ENCODE measurements at places on chromosomes 12 and 14.

- no peak for DNase-seq
These were observed 66.8 kb upstream of the CFL2 start for GRCh38 chr14:34781242-34781641.

DNA sequence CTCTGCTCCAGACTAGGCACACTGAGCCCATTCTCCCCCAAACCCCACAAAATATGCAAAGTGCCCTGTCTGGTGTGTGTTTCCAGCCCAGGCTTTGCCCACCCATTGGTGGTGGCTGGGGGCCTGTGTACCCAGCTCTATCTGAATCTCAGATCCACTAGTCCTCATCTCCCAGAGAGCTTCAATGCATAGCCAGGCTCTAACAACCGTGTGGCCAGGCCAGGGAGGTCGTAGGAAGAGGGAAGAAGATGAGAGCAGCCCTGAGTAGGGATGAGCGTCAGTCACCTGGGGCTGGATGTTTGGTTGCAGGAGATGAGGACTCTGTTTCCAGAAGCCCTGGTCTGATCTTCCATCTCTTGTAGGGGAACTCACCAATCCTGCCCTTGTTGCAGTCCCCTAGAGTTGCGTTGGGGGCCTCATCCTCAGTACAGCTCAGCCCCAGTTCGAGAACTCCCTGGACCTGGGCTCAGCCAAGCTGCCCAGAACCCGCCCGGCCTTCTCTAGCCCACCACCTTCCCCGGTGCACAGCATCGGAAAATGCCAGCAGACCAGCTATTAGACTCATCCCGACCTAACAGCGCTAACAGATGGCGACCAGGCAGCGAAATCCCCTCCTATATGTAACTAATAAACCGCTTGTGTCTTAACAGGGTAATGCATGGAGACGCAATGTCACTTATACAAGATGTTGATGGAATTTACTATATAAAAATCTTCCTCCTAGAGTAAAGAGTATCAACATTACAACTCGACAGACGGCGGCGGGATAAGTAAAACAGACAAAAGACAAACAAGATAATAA, 3.2 kb upstream of the LHX5 start:
- no peak for DNase-seq

DNA sequence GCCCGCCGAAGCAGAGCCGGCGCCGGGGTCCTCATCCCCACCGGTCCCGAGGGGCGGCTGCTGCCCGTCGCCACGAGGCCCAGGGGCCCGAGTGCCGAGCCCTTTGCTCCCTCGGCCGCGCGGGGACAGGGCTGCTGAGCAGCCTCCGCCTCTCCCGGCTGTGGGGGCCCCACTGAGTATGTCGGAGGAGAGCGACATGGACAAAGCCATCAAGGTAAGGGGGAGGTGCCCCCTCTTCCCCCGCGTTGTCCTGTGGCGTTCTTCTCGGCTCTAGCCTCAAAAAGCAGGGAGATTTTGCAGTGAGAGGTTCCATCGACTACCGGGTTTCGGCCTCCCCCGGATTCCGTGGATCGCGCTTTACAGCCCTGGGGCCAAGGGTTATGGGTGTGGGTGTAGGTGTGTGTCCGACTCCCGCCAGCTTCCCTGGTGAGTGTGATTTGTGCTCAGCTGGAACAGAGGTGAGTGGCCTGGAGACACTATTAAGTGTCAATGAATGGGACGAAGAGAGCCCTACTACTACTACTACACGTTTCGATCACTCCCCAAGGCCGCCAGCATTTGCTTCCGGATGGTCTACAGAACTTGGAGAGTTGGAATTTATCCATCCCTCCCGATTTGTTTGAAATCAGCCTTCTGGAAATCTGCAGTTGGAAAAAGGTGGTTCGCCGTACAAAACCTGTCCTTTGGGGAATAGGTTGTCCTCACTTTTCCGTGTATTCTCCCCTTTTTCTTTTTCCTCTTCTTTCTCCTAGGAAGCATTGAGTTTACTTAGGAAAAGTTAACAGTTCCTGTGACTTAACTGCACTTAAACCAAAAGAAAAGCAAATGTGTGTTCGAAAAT, 748 bp downstream of the MAPKAPK5 start:
- DNase-seq: no peak

GRCh38 chr14:70600382-70601157, at the start of gene MED6:
Gene MED6 (minus strand): TSS chr14:70600655. CDS start chr14:70600637, 18 bp downstream.
- DNase-seq: peak; percentile 91

- DNase-seq: no peak
These were observed 55.0 kb downstream of the TMX1 start for GRCh38 chr14:51294951-51295525.

DNA sequence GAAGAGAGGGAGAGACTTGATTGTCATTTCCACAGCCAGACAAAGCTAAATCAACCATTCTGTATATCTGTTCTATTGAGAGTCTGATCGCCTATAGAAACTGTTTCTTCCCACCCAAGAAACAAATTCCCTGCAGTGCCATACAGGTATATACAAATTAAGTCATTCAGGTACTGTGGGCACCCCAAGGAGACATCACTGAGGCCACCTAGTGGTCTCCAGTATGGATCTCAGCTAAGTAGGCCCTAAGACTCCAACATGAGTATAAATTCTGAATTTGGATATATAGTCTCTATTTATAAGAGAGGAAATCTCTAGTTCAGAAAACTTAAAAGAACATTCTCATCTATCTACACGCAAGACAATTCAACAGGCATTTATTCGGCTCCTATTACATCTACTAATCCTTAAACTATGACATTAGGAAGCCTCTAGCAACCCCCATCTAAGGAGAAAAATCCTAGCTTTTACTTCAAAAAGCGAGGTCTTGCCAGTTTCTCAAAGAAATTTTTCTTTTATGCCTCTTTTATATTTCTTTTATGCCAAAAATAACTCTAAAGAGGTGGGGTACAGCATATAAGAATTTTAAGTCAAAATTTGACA, 62.6 kb downstream of the DCAF5 start:
- DNase-seq: no peak

GRCh38 chr14:53391156-53391555, 238.0 kb upstream of the DDHD1 start:
- DNase-seq: no peak

DNA sequence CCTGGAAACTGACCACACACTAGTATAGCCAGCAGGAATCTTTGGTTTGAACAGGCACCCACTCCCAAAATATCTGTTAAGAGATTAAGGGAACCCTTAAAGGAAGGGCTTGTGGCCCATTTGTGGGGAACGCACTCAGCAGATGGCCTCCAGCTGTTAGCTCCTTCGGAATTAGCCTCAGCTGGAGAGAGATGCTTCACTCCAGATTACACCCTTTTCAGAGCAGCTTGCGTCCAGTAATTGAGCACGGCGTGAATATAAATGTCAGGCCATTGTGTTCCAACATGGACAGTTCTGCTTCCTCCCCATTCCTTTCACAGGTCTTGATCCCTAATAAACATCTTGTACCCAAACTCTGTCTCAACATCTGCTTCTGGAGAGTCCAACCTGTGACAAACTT, 397.8 kb downstream of the SEC23A start:
- DNase-seq: no peak

DNA sequence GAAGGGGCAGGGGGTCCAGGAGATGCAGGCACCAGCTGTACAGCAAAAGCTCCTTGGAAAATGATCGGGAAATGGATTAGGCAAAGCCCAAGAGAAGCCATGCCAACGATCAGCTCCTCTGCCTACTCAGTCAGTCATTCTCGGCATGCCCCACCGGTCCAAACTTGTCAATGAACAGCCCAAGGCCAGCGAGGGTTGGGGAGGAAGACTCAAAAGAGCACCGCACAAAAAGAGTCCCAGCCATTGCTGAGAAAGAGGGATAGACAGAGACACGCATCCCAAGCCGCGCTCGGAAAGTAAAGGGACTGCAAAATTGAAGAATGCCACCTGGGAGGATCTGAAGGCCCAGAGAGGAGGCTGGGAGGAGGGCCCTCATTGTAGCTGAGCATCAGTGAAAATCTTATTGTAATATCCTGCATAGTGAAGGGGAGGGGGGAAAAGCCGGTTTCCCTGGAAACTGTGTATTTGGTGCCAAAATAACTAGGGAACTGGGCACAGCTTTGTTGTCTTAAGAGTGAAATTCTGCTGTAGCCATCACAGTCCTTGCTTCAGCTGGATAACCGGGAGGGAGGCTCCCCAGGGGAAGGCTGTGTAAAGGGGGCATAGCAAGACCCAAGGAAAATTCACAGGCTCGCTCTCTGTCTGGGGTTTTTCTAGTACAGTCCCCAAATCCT, 4.7 kb downstream of the KDM2B start:
- DNase-seq: no peak

GRCh38 chr14:99363616-99364290, 91.8 kb upstream of the BCL11B start:
- no peak for DNase-seq

GRCh38 chr12:45342171-45342570, 126.3 kb downstream of the ANO6 start:
- DNase-seq: no peak

GRCh38 chr14:103630364-103631108, 1.5 kb downstream of the KLC1 start:
- DNase-seq: no peak

- no peak for DNase-seq
These were observed 38.6 kb downstream of the CCDC88C start for GRCh38 chr14:91378930-91379578.

GRCh38 chr14:74605531-74606223, 6.4 kb downstream of the LTBP2 start:
- DNase-seq: no peak

DNA sequence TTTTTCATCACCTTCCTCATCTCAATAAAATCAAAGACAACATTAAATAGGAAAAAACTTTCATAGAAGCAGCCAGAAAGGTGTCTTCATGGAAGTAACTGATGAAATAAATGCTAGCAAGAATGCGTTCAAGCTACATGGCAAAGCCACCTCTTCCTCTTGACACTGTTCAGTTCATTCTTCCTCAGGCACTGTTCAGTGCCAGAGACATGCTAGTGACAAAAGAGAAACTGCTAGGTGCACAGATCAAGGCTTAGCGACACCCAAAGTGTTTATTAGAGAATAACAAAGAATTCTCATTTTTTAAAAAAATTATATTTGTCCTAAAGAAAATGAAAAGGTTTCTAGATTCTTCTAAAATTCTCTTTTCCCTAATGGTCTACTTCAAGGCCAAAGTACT, 7.2 kb downstream of the SLC11A2 start:
- DNase-seq: no peak

GRCh38 chr12:57766464-57767304, at the start of gene CYP27B1:
Gene CYP27B1 (minus strand): TSS chr12:57767078. CDS start chr12:57767041, 37 bp downstream.
- DNase-seq: no peak

DNA sequence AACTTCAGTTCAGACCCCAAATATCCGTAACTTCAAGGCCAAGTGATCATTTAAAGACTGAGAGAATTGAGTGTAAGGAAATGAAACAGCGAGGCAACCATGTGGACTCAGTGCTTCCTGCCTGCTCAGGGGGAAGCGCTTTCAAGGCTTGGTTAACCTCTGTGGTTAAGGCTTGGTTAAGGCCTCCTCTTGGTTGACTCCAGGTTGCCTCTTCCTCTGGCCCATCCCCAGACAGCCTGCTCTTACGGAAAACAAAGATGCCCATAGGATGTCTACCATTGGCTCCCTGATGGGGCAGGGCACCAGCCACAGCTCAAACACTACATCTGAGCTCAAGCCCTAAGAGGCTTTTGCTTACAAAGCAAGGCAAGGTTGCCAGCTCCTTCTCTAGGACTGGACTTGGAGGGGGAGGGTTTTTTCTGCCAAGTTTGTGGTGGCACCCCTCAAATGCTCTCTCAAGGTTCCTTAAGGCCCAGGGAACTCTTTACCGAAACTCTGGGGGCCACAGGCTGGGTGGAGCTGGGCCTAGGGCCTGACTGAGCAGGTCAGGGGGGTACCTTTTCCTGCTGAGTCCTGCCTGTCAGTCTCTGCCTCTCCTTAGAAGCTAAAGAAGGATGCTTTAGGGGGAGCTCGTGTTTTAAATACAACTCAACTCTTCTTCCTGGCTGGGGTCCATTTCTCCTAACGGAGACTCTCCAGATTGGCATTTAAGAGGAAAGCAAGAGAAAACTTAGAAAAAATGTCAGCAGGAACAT, 13.7 kb downstream of the COL2A1 start:
- DNase-seq: no peak

- no peak for DNase-seq
These were observed 65.1 kb downstream of the SIX6 start for GRCh38 chr14:60573943-60574495.

DNA sequence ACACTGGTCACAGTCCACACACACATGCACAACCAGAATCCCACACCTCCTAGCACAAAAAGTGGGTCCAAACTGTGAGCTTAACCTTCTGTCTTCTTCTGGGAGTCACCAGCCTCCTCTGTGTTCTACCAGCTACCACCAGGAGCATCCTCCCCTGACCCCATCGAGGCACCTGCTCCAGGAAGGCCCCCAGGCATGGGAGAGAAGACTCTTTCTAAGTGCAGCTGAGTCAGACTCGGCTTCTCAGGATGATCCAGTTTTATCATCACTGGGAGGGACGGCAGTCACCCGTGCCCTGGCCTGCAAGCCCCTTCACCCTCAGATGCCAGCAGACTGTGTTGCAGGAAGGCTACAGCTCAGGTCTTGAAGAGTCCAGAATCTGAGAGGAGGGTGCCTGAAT, 7.9 kb upstream of the ENDOU start:
- no peak for DNase-seq

- no peak for DNase-seq
These were observed 332.5 kb downstream of the VRK1 start for GRCh38 chr14:97129639-97130038.

- DNase-seq: no peak
These were observed 39.3 kb downstream of the SETD3 start for GRCh38 chr14:99441157-99441870.

GRCh38 chr14:104924421-104925213, at the start of gene PLD4:
Gene PLD4 (plus strand): TSS chr14:104924879. CDS start chr14:104927141, 2,262 bp downstream.
- DNase-seq: no peak

DNA sequence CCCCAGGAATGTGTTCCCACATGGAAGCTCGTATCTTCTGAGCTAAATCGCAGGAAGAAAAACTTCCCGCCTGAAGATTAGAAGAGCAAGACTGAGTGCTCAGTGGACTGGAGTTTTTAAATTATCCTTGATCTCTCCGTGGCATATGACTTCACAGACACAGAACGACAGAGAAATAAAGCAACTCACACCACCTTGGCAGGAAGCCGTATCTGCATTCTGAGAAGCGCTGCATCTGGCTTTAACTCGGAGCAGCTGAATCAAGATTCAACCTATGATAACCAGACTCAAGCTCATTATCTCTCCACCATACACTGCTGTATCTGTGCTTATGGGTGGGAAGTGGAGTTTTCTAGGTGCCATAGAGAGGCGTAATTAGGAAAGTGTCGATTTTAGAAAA, 1482.7 kb downstream of the AACS start:
- DNase-seq: no peak

GRCh38 chr12:25830456-25830855, 128.0 kb upstream of the RASSF8 start:
- DNase-seq: no peak

GRCh38 chr14:65750906-65751305, 338.4 kb downstream of the FUT8 start:
- peak; percentile 49 for DNase-seq

- no peak for DNase-seq
These were observed 66.1 kb upstream of the FUT8 start for GRCh38 chr14:65346474-65346873.

Measured in NCI-H1930 (cell line).